ENCODE measurements at places on chromosomes 2 and 18.

GRCh38 chr18:8561123-8561910 is 47.9 kb upstream of the RAB12 start:
- DNase-seq = no peak

DNA sequence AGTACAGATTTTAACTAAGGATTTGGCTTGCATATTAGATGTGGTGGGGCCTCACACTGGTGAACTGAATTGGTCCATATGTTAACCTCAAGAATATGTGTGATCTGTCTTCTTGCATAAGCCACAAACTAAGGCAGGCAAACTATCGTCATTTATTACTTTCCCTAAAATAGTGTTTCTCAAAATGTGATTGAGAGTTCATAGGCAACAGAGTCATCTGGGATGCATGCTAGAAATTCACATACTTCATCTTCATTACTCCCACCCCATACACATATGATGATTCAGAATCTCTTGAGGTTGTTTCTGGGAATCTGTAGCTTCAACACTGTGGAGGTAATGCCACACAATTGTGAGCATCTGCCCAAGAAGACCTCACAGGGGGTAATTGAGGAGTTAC is 822.8 kb upstream of the CDH2 start:
- DNase-seq = no peak

GRCh38 chr2:47531378-47532042 is 128.6 kb downstream of the MSH2 start:
- no peak for DNase-seq

- peak; percentile 96 for DNase-seq
These were observed 52.6 kb downstream of the NCK2 start for GRCh38 chr2:105797298-105797819.

DNA sequence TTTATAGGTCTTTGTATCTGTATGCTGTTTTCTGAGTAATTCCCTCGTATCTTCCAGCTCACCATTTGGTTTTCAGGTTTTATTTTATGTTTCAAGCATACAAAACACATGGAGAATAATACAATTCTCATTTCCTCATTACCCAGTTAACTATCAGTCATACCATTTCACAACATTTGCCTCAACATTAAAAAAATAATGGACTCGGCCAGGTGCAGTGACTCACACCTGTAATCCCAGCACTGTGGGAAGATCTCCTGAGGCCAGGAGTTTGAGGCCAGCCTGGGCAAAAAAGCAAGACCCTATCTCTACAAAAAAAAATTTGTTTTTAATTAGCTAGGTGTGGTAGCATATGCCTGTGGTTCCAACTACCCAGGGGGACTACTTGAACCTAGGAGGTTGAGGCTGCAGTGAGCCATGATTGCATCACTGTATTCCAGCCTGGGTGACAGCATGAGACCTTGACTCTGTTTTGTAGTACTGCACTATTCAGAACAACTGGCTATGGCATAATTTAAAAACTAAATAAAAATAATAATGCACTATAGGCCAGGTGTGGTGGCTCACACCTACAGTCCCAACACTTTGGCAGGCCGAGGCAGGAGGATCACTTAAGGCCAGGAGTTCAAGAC is 20.3 kb downstream of the NPC1 start:
- DNase-seq = no peak

DNA sequence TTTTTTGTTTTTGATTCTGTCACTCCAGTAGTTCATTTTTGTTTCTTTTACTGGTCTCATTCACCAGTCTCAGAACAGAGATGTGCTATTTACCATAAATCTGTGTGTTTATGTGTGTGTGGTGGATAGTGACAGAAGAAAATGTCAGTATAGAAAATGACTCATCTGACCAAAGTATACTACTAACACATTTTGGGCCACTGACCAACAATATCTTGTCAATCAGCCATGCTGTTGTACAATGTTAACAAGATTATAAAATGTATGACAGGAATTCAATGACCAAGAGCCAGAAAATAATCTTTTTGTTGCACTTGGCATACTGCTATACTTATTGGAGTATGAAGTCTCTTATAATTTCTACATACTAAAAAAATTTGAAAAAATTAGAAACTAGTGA is 1081.4 kb upstream of the NRXN1 start:
- no peak for DNase-seq

DNA sequence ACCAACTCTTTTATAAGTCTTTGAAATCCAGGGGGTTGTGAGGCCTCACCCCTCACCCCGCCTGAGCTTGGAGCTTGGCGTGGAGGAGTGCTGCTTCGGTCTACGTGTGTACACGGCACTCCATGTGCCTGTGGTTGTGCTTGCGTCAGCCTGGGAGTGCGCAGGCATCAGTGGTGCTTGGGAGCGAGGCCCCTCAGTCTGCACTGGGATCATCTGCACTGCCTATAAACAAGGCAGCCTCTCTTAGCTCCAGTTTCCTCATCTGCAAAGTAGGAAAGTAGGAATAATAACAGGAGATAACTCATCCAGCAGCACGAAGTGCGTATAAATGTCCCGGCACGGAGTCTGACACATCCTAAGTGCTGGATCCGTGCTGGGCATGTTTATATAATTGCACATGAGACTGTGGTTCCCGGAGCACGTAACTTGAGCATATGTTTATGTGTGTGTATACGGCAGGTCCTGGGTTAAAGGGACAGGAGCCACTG is 1.2 kb downstream of the GYPC start:
- DNase-seq = peak; percentile 42

DNA sequence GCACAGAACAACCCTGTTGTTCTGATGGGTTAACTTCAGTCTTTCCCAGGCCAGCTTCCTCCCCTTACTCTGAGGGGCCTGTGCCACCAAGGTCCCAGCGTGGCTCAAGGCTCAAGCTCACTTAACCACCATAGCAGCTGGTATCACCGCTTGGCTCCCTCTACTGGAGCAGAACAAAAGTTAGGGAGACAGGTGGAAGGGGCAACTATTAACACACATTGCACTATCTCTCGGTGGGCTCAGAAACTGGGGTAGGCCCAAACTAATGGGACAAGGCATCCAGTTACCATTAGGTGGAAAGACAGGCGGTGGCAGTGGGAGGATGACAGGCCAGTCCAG is 88.7 kb upstream of the ATL2 start:
- no peak for DNase-seq

DNA sequence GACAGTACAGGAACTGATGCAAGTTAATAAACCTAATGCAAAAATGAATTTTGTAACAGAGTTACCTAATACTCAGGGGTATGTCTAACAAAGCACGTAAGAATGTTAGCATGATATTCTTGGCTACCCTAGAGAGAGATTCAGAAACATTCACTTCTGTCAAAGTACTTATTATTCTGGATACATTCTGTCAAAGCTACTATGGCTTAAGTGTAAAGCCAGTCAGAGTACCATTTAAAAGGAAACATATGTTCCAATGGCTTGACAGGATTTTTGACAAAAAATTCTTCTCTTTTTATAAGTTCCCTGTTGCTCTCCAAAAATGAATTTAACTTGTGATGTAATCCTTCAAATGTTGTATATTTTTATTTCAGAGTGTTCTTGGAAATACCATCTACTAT is 85.5 kb downstream of the PIGN start:
- DNase-seq = no peak

GRCh38 chr2:185373229-185373628 is 365.4 kb upstream of the FSIP2 start:
- DNase-seq = no peak

- DNase-seq = no peak
These were observed 308.1 kb downstream of the TMX3 start for GRCh38 chr18:68406761-68407160.
